Psoas muscle (tissue), 8 donors: ENCODE measurements at places on chromosomes 16 and 17. TPM values are rescaled to one million over a fixed set of nuclear protein-coding genes. Genes with fewer than 3 reads are reported as not detected.

The SLC6A4 gene
- polyA plus RNA-seq = 0.06 TPM

DNA sequence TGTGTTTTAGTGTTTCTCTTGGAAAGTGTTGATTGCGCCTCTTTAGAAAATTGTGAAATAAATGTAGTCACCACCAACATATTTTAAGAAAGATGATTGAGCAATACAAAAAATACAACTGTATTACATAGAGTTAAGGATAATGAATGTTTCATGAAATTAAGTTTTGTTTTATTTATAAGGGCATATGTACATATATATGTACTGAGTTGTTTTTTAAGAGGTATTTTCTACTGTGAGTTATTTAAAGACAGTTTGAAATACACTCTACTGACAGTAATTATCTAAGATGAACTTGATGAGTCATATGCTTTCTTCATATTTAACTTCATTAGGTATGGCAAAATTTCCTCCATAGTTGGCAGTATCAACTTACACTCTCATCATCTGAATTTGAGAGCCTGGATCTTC is 411.7 kb downstream of the HS3ST3B1 start:
- no peak for DNase-seq

- DNase-seq = no peak
Observed at GRCh38 chr17:17156107-17156506, 50.0 kb downstream of the PLD6 start.

The PRSS33 gene
- not detected for polyA plus RNA-seq

The SPATA22 gene
- polyA plus RNA-seq = 0.05 TPM

The KRTAP1-1 gene
- not detected for polyA plus RNA-seq

DNA sequence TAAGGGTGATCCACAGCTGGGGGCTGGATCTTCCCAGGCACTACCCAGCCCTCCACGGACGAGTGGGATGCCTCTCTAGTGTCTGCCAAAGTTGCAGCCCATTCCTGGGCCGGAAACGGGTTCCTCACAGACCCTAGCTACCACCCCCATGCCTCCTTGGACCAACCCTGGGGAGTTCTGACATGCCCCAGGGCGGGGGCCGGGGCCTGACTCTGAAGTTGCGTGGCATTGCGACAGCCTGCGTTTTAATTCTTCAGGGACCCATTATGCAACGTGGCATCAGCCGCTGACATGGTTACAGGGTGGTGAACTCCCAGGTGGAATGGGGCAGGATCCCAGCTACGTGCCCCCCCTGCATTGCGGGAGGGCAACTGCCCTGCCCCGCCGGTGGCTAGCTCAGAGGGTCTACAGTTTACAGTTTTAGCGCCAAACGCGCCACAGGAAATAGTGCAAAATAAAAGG is 2.7 kb downstream of the CBX4 start:
- DNase-seq = no peak

The RFWD3 gene
- 2.6 TPM for polyA plus RNA-seq

- no peak for DNase-seq
Observed at GRCh38 chr16:89613954-89614459, 565 bp downstream of the DPEP1 start.

The CACNA1H gene
- 2.0 TPM for polyA plus RNA-seq

DNA sequence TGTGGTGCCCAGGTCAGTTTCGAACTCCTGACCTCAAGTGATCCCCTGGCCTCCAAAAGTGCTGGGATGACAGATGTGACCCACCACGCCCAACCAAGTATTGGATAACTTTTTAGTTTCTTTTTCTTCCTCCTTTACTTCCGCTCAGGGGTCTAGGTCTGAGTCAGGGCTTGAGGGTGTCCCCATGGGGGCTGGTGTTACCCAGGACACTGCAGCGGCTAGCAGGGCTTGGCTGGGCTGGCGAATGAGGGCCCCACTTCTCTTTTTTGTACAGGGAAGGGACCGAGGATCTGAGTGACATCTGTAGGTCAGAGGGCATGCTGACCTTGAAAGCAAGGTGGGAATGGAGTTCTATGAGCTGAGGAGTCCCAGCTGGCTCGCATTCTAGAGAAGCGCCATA is 24.9 kb downstream of the RAB11FIP3 start:
- no peak for DNase-seq

The CAPNS2 gene
- not detected for polyA plus RNA-seq

GRCh38 chr16:31182391-31182790 is 2.5 kb downstream of the FUS start:
- no peak for DNase-seq

The P2RX1 gene
- 0.06 TPM for polyA plus RNA-seq

DNA sequence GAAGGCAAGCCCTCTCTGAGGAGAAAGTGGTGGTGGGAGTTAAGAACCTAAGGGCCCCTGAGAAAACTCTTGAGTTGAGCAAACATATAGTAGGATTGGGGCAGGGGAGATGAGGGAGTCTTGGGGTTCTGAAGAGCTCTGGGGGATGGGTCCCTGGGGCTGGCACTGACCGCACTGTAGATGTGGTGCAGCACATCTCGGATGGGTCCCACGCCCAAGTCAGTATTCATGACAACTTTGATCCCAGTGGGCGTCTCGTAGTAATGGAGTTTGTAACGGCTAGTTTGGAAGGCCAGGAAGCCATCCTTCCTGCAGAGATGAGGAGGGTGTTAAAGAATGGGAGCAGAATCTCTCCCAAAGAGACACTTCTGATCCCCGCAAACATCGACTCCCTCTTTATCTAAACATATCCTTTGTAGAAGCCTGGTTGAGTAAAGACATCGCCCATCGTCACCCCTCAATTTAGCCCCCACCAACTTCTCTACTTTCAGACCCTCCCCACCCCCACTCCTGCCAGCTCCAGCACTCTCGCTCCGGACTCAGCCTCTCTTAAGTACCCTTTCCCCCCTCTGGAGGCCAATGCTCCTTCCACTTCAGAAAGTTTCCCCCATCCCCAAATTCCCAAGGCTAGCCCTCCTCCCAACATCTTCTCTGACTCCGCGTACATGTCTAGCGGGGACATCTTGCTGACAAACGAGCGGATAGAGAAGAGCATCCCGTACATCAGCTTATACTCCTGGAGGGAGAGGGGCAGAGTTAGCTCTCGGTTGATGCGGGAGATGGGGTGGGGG is 710 bp downstream of the TRAPPC1 start:
- DNase-seq = no peak

The HOXB5 gene
- polyA plus RNA-seq = 0.17 TPM

The SMPD3 gene
- polyA plus RNA-seq = 0.18 TPM

- no peak for DNase-seq
Observed at GRCh38 chr16:25009822-25010221, 5.3 kb downstream of the ARHGAP17 start.

The TEX14 gene
- 0.05 TPM for polyA plus RNA-seq

The CCDC144A gene
- polyA plus RNA-seq = 0.29 TPM

GRCh38 chr17:80855948-80856862 is 135.4 kb upstream of the CHMP6 start:
- peak; percentile 82 for DNase-seq

- DNase-seq = no peak
Observed at GRCh38 chr16:50690177-50690576, 3.2 kb upstream of the NOD2 start.

- peak; percentile 59 for DNase-seq
Observed at GRCh38 chr17:6753006-6753445, 2.8 kb upstream of the XAF1 start.

DNA sequence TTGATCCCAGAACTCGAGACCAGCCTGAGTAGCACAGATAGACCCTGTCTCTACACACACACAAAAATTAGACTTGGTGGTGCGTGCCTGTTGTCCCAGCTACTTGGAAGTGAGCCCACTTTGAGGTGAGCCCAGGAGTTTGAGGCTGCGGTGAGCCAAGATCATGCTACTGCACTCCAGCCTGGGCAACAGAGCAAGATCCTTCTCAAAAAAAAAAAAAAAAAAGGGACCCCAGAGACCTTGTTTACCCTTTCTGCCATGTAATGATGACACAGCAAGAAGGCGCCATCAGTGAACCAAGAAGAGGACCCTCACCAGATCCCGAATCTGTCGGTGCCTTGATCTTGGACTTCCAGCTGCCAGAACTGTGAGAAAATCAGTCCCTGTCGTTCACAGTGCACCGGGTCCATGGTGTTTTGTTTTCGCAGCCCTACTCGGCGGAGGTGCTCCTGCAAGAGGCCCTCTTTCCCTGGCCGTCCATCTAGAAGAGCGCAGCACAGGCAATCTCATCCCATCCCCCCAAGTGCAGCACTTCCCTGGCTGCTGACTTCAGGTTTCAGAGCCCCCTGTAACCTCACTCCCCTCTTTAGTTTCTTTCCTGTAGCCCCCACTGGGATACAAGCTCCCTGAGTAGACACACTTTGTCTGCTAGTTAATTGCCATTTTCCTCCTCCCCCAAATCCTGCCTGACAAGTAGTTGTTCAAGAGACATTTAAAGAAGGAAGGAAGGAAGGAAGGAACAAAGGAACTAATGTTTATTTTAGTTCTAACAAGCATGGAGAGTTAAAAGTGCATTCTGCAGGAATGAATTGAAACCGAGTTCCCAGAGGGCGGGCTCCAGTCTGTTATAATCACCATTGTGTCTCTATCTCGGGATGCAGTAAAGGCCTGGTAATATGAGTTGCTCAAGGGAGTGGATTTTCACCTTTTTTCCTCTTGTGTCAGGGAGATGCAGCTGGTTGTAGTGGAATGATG is 115.3 kb downstream of the SNX29 start:
- DNase-seq = no peak

The WNK4 gene
- not detected for polyA plus RNA-seq

DNA sequence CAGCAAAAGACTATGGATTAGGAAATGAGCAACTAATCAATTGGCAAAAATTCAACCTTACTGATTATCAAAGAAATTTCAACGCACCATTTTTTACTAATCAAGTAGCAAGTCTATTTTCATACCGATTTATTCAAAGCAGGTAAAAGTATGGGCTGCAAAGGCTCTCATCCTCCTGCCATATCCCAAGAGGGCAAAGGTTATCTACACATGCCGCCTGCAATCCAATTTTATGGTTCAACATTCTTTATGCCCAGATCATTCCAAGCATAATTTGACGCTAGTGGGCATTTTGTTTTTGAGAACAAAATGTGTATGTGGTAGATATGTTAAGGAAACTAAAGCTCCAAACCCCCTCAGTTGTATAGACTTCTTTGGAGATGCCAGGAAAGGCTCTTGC is 270.6 kb downstream of the MAF start:
- no peak for DNase-seq

The CACNA1G gene
- polyA plus RNA-seq = not detected

DNA sequence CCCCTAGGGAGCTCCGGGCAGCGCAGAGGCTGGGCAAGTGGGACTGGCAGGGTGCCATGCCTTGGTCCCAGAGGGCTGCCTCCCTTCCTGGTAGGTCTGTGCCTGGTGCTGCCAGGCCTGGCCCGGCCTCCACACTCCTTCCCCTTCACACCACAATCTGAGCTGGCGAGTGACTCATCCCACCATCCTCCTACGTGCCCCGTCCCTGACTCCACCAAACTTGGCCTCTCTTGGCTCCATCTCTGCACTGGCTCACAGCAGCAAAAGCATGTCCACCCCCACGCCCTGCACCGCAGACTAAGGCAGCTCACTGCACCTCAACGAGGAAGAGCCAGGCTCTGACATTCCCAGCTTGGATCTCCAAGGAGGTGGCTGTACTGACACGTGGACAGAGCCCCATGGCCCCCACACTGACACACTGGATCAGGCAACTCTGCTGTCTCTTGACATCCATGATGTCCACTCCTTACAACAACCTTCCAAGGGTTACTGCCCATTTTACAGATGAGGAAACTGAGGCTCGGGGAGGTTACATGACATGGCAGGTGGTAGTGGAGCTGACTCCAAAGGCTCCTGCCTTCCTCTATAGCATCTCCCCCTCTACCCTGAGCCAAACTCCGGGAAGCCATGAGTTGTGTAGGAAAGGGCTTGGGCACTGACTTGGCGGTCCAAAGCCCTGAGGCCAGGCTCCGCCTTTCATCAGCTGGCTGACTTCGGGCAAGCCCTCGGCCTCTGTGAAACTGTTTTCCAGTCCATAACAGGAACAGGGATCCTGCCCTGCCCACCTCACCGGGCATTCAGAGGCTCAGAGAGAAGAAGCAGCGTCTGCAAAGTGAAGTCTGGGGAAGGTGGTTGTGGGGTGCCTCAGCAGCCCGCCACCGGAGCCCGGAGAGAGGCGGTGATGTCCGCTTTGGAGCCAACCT is 20.1 kb upstream of the KRT19 start:
- peak; percentile 51 for DNase-seq

GRCh38 chr16:6684076-6684673 is 648.5 kb upstream of the RBFOX1 start:
- no peak for DNase-seq

DNA sequence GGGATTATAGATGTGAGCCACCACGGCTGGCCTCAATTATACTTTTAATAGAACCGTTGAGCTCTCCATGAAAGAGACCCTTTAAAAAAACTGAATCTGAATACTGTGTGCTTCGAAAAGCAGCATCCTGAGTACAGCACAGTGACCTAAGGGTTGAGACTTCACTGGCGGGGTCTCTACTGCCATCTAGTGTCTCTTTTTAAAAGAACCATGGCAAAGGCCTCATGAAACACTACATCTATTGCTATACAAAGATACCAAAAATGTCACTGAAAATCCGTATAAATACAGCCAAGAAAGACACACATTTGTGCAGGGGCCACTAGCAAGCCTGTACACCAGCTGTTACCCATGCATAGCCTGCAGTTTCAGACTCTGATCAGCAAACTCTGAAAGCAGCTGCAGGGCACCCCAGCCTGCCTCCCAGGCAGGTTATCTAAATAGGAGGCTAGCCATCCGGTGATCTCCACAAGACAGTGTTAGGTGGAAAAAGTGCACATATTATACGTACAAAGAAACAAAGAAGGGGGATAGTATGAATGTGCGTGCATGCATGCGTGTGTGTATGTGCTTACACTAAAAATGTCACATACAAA is 35.3 kb downstream of the NPLOC4 start:
- DNase-seq = no peak

GRCh38 chr16:58399718-58400633 is 7.7 kb downstream of the GINS3 start:
- DNase-seq = no peak

The TMEM235 gene
- not detected for polyA plus RNA-seq

The ENPP7 gene
- 0.04 TPM for polyA plus RNA-seq

DNA sequence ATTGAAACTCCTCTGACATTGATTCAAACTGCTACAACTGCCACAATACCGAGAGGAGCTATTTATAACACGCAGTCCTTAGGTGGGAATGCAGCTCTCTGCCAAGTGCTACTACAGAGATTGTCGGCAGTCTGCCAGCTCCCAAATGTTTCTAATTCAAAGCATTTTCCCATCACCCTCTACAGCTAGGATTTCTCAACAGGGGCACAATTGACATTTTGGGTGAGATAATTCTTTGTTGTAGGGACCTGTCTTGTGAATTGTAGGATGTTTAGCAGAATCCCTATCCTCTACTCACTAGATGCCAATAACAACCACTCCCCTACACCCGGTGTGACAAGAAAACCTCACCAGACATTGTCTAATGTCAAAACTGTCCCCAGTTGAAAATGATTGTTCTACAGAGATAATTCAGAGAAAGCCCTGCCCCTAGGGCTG is 7.8 kb upstream of the N4BP1 start:
- no peak for DNase-seq

GRCh38 chr17:41338961-41339485 is 11.6 kb downstream of the KRT33A start:
- no peak for DNase-seq

DNA sequence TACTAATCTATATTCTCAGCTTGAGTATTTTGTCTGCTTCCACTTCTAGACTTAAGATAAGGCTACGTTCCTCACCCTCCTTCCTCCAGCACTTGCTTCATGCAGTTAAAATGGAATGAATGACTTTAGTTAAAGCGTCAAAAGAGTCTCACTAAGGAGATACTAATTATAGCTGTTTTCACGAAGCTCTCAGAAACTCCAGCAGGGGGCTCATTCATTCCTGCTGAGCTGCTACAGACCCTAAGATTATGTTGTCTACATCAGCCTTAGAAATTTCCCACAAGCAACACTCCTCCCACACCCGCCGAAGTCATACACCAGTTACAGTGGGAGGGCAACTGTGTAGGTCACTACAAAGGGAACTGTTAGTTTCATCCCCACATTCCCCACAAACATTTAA is 57.0 kb upstream of the KIFC3 start:
- DNase-seq = no peak
